ENCODE measurements at places on chromosomes 7 and 10.

- DNase-seq: no peak
Measured at GRCh38 chr7:47551668-47552440, 30.1 kb downstream of the TNS3 start.

DNA sequence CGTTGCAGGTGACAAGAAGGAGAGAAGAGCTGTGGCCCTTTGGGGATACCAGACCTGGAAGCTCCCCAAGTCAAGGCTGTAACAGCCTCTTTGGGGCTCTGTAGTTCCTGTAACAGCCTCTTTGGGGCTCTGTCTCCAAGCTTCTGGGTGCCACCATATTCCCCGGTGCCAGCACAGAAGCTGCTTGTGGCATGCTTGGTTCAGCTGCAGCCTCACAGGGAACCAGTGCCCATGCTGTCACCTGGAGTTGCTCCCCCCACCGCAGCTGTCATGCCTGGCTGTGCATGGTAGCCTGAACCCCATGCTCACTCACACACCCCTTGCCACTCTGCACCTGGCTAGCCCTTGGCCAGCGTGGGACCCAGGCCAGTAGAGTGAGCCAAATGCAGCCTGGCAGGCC is 109.1 kb downstream of the ELAPOR2 start:
- DNase-seq: no peak

- no peak for DNase-seq
Measured at GRCh38 chr7:58086871-58087535, 637.0 kb downstream of the ZNF716 start.

DNA sequence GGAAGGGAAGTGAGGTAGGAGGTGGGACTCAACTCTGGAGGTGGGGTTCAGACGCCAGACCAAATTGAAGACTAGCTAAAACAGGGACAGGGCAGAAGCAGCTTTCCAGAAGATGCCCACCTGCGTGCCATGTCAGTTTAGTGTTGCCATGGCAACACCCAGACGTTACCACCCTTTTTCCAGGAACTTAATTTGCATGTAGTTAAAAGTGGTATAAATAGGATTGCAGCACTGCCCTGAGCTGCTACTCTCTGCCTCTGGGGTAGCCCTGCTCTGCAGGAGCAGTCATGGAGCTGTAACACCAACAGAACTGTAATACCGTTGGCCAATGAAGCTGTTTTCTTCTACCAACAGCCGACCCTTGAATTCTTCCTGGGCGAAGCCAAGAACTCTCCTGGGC is 93.8 kb downstream of the PRKCQ start:
- no peak for DNase-seq

GRCh38 chr7:140456551-140457051 is 22.7 kb downstream of the MKRN1 start:
- DNase-seq: no peak

DNA sequence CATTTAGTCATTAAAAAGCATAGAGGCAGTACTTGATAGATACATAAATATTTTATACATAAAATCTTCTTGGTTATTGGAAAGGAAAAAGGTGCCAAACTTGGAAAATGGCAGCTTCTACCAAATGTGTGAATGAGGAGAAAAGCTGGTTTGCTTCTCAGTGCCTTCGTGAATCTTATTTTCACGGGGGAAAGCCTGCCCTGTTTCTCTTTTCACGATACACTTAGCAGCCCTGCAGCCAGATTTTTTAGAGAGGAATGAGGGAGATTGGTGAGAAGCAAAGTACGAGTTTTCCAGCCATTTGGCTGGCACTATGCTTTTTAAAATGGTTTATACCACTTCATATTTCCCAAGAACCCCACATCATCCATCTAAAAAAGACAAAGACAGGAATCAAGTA is 22.9 kb upstream of the C1QL3 start:
- no peak for DNase-seq

GRCh38 chr7:90944021-90944420 is 320.2 kb upstream of the FZD1 start:
- no peak for DNase-seq

GRCh38 chr10:62424026-62424425 is 49.9 kb downstream of the ZNF365 start:
- DNase-seq: no peak

DNA sequence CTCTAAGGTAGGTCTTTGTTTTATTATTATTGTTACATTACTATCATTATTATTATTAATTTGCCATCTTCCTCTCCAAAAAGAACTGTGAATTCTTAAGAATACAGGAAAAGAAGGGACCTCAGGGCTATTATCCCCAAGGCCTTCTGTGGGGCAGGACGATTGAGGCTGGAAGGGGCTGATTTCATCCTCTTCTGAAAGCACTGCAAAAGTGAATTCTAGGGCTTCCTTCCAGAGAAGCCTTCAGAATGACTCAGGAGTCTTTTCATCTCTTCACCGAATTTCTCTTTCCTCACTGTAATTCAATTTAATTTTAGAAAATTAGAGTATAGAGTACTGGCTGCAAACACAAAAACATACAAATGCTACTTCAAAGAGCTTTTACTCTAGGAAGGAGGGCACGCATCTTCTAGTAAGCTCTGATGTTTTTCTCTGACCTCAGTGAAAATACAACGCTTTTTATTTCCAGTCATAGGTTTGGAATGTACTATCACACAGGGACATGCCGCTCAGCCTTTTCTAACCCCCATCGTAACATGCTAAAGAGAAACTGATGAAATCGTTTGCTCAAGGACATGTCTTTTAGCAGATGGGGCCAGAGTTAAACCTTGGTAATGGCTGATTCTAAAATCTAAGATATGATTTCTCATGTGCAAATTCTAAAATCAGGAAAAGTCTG is 280.2 kb upstream of the PITRM1 start:
- DNase-seq: no peak

GRCh38 chr7:101941481-101942383 is 124.3 kb downstream of the CUX1 start:
- DNase-seq: no peak

- DNase-seq: peak; percentile 57
Measured at GRCh38 chr10:132385389-132385667, 11.7 kb upstream of the PWWP2B start.

GRCh38 chr10:114538181-114538906 is 119.7 kb downstream of the ABLIM1 start:
- no peak for DNase-seq

DNA sequence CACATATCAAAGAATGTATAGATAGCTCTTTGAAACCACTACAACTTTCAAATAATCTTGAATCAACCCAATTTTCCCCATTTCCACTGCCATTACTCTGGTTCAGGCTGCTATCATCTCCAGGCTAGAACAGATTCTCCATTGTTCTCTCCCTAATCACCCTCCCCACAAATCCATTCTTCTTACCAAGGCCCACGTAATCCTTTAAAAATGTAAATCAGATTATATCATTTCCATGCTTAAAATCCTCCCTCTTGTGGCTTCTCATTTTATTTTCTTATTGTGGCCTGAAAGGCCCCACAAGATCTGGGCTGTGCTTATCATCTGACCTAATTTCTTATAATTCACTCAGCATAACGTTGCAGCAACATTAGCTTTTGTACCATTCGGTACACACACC is 3.0 kb upstream of the PON1 start:
- no peak for DNase-seq

- no peak for DNase-seq
Measured at GRCh38 chr7:34338961-34339526, 319.0 kb upstream of the NPSR1 start.

- no peak for DNase-seq
Measured at GRCh38 chr10:87598700-87599099, 61.0 kb upstream of the PAPSS2 start.

- DNase-seq: no peak
Measured at GRCh38 chr10:78749200-78749599, 319.6 kb upstream of the ZMIZ1 start.

DNA sequence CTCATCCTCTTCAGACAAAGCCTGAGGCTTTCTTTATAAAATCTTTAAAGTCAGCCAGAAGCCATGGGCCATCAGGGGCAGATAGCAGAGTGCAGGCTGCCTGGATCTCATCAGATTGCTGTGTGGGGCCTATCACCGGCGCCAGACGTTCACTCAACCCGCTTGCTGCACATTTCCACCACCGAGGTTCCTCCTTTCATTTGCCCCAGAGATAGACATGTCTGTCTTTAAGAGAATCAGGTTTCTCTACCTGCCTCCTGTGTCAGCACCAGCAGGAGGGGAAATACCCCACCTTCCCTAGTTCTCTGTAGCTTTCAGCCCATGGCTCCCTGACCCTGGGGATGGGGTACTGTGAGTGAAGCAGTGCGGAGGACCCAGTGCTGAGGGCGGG is 22.0 kb downstream of the SLC18A2 start:
- no peak for DNase-seq

Data from KBM-7 (cell line).